ENCODE measurements at places on chromosomes 1 and 21.

DNA sequence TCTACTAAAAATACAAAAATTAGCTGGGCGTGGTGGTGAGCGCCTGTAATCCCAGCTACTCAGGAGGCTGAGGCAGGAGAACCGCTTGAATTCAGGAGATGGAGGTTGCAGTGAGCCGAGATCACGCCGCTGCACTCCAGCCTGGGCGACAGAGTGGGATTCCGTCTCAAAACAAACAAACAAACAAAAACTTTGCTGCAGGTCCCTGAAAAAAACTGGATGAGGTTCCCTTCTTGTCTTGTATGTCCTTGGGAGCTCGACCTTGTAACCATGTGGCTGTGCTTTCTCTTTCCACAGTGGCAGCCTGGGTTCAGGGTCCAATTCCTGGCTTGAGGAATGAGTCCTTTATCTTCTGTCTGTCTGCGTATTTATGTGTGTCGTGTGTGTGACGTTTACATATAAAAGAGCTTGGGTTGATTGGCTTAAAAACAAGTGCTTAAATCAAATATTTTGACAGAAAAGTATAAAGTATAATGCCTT, 18.0 kb upstream of the COX20 start:
- no peak for DNase-seq

- DNase-seq, result no peak
Observed at GRCh38 chr1:248824301-248824700, 1.4 kb downstream of the SH3BP5L start.

DNA sequence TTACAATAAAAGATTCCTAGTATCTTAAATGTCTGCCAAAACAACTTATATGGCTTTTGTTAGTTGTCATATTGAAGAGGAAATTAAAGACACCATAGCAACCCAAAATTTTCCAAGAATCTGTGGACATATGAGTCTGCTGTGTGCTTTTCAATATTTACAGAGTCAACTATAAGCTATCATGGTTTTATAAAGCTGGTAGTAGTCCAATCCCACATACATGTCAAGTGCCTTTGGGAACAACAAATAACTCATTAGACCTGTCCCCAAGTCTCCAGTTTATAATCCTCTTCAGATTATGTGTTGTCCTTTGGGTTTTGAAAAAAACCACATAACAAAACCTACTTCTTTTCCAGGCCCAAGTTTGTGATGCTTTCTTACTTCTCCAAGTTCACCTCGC, 293.8 kb upstream of the USP25 start:
- DNase-seq, result no peak

GRCh38 chr1:61337037-61337436, 254.7 kb downstream of the NFIA start:
- no peak for DNase-seq

GRCh38 chr1:204128464-204128963, 23.3 kb downstream of the ETNK2 start:
- no peak for DNase-seq

- no peak for DNase-seq
Observed at GRCh38 chr1:88289401-88290102, 394.5 kb upstream of the PKN2 start.

GRCh38 chr1:25111706-25112105, 120.6 kb downstream of the SYF2 start:
- DNase-seq, result no peak

- DNase-seq, result no peak
Observed at GRCh38 chr1:21670059-21670881, 1.1 kb upstream of the RAP1GAP start.

GRCh38 chr1:163166886-163167555, 35.7 kb downstream of the RGS5 start:
- no peak for DNase-seq

Measured in cortex of kidney (tissue), 1 donor.